Memory B cell (primary cell): ENCODE measurements at places on chromosomes 6 and 20.

- no peak for DNase-seq
Observed at GRCh38 chr6:71524201-71524600, 235.6 kb downstream of the OGFRL1 start.

DNA sequence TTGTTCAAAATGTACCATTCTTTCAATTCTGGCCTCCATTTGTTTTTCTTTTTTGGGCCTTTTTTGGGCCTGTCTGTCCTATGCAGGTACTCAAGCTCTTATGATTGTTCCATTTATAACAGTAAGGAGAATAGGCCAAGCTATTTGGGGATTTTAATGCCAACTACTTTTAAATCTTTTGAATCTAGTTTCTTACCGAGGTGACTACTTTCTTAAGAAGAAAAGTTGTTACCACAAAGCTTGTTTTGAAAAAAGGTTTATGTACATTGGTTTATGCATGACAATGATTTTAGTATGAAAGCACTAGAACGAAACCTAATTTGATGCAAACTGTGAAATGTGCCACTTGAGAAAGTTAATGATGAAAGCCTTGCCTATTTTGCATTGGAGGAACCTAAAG is 98.3 kb upstream of the MTHFD1L start:
- DNase-seq: no peak

- no peak for DNase-seq
Observed at GRCh38 chr20:23998392-23998791, 9.8 kb upstream of the GGTLC1 start.

DNA sequence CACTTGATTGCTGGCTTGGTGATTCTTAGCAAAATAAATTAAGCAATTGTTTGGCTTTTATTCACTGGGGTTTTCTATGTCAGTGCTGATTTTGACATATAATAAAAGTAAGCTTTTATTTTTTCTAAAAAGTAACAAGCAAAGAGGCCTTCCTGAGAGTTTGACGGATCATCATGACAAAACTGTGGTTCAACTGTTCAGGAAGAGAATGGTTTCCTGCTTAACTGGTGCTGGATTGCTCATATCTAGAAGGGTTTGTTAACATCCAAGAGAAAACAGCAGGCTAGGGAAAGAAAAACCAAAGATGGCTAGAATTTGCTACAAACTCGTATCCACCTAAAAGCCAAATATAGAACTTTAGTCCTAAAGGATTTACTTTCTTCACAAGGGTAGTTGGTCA is 21.2 kb downstream of the SERPINB1 start:
- no peak for DNase-seq

DNA sequence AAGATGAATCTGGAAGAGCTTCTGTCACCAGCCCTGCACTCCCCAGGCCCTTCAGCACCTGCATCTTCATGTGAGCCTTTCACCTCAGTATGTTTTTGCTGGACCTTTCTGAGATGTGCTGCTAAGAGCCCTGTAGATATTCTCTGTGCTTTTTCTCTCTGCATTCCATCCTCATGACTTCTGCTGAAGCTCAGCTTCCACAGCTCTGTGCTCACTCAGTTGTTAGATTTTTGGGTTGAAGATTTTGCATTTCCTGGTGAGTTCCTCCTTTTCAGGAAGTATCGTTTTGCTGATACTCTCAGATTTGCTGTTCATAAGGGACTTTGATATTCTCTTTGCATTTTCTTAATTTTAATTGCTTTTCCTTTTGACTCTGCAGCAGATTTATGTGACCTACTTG is 18.3 kb downstream of the KIAA1586 start:
- DNase-seq: no peak

DNA sequence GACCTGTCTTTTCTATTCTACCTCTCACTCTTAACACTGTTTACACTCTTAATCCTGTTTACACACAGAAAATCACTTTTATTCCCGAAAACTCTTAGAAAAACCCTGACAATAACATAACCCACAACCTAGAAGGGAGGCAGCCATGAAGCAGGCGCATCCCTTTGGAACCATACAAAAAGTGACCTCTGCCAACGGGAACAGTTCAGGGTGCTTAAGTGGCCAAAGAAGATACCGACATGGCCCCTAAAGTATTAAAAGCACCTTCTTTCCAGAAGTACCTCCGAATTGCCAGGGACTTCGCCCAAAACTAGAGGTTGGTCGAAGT is 490 bp downstream of the MMUT start:
- no peak for DNase-seq

- DNase-seq: no peak
Observed at GRCh38 chr6:36822506-36823269, 16.6 kb downstream of the CPNE5 start.

- no peak for DNase-seq
Observed at GRCh38 chr6:119344306-119344705, 5.3 kb downstream of the MAN1A1 start.

DNA sequence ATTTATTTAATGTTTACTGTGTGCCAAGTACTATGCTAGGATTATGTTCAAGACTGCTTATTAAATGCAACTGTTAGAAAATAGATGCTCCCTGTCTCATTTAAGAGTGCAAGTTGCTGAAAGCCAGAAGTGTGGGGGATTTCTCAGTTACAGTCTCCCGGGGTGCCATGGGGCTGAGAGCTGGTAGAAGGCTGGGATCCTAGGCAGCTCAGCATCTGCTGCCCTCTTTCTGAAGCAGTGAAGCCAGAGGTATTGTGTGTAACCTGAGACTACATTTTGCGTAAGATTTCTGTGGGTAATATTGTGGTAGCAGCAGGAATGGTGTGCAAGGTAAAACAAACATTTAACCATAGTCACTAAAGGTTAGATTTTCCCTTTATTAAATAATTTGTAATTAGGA is 120.6 kb downstream of the AKAP7 start:
- DNase-seq: no peak

DNA sequence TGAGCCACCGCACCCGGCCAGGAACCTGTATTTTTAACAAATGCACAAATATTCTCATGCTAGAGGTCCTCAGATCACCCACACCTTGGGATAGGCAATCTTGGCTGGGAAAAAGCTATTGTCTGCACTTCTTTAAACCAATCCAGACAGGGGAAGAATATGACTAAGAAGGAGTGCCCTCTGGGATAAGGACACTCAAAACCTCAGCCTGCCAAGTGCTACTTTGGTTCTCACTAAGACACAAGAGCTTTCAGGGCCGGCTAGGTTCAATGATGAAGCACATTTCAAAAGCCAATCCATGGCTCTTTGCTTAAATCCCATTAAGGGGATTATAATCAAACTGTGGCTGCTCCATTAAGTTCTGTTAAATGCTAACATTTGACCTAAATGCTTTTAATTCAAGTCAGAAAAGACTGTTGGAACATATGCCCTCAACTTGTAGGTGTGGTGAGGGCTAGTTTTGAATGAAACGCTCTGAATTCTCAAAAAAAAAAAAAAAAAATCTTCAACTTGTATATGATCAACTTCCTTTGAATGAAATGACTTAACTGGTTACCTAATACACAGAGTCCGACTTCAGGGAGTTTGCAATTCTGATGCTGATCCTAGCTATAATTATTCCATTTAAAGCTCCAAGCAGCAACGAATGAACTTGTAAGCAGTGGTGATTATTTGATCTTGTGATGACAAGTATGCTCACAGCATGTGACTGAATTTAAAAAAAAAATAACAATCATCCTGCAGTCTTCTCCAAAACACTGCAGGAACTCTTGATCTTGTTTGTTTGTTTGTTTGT is 56.6 kb downstream of the SLC23A2 start:
- no peak for DNase-seq

DNA sequence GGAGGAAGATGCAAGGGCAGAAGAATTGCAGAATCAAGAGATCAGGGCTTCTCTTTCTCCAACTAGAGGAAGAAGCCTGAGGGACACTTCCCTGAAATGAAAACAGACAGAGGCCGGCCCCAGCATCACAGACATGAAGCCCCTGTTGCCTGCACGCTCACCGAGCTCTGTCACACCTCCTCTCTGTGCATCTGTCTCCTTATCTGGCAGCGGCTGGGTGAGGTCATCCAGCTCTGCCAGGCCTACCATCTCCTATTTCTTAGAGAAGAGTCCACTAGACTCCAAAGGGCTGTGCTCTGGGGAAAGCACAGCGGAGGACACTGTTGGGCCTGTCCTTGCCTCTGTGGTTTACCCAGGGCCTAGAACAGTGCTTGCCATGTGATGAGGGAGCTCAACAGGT is 71.9 kb upstream of the MLN start:
- no peak for DNase-seq

DNA sequence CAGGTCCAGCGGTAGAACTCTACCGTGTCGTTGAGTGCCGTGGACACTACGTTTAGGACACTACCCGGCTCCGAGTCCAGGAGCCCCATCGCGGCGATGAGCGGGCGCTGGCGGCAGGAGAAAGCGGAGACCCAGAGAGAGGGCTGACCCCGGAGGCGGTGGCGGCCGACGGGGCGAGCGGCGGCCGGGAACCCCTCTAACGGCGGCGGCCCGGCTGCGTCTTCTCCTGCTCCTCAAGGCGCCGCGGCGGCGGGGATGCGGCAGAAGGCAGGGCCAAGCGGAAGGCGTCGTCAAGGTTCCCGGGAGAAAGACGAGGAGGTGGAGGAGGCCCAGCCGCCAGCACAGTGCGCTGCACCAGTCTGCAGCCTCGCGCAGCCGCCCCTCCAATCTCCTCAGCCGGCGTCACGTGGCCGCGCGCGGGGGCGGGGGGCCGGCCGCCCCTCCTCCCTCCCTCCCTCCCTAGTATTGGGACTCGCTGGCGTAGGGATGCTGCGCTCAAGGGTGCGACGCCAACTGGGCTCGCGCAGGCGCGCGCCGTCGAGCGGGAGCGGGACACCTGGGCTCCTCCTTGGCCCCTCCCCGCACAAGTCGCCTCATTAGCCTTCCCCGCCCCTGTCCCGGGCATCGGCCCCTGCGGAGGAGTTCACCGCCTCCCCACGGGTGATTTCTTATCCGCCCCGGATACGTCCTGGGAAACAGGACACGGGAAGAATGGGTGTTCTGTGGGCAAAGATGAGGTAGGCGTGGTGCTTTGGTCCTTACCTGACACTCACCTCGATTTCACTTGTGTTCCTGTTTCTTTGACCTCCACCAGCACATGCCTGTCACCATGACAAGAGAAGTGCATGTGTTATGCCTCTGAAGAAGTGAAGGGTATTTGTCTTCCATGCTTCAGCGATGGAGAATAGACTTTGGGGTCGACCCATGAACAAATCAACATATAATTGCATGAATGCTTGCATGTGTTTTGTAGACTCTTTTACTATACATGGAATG is at the start of gene ELOVL4:
Gene ELOVL4 (minus strand): TSS at position 363 of the 996 bp plus-strand sequence. CDS start 274 bp downstream, at position 89.
- peak; percentile 18 for DNase-seq

DNA sequence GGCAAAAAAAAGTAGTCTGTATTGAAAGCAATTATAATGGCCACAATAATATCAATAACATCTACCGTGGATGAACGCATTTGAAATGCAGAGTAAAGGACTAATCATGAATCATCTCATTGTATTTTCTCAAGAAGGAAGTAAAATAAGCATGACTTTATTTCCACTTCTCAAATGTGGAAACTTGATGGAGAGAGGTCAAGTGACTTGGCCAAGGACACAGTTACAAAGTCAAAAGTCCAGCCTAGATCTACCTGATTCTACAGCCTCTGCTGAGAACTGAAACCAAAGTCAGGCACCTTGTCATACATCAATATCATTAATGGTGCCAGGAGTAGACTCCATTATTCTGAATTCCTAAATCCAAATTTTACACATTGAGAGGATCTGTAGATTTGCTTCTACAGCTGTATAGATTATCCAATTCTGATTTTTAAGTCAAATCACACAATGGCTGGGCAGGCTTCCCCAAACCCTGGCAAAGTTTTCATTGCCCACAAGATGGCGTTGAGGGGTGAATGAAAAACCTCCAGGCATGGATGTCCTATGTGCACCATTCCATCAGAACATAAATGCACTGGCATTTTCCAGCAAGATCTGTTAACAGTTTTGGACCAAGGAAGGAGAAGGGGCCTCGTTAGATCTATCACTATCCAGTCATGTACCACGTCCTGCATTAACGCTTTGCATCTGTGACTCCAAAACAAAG is 423.1 kb downstream of the MAFB start:
- DNase-seq: no peak

DNA sequence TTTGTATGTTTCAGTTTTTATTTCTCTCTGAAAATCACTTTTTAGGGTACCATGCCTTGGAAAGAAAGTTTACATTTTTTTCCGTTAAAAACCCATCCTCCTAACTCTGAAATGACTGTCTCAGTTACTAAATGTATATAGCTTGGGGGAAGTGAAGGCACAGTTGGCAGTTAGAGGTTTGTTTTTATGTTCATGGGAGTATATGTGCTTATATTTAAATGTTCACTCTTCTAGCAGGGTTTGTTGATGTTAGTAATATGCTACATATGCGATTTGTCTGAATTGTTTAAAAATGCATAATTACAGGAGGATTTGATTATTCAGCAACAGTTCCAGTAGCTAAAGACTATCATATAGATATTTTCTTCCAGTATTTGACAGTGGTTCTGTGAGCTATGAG is 31.1 kb downstream of the CDKAL1 start:
- DNase-seq: no peak

DNA sequence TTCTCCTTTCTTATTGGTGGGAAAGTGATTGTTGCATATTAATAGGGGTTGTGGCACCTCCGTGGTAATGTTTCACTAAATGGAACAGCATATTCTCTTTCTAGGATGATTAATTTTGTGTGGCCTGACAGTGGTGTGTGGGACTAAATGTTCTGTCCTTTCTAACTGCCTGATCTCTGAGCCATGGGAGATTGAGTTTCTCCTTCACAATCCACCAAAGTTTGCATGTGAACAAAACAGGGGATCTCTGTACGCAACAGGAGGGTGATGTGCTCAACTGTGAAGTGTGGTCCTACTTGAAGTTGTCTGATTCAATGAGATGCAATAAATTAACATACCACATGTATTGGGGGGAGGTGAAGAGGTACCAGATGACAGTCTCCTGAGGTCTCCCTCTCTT is 19.3 kb downstream of the BCAS1 start:
- DNase-seq: no peak

- DNase-seq: no peak
Observed at GRCh38 chr6:68637782-68638181, 2.7 kb downstream of the ADGRB3 start.

DNA sequence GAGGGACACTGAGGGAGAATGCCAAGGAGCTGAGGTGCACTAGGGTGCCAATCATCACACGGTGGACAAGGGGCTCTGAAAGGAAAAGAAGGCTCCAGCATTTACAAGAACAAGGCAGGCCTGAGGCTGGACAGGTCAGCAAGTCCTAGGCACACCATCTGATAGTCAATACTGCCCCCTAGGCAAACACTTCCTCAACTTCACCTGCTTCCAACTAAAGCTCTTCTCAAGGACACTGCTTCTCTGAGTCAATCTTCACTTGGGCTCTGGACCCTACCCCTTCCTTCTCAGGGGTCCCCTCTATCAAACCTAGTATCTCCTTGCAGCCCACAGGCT is 37.7 kb upstream of the SLC4A11 start:
- DNase-seq: no peak

- DNase-seq: no peak
Observed at GRCh38 chr6:3085074-3085473, 16.8 kb downstream of the RIPK1 start.

GRCh38 chr6:148495029-148495428 is 152.4 kb downstream of the SASH1 start:
- no peak for DNase-seq

DNA sequence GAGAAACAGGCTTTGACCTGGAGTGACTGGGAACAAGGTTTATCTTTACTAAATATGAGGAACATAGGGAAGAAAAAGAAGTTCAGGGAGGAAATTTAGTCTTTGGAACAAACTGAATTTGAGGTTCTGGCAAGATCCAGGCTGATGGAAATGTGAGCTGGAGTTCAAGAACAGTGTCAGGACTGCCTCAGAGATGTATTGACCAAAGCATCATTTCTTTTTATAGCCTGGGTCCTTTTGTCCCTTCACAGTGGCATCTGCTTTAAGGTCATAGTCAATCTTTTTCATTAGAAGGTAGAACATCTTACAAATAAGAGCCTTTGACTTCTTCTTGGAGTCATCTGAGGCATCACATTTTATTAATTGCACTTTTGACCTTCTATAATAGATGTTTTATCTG is 326.5 kb upstream of the QKI start:
- DNase-seq: no peak
